Fibroblast of the conjunctiva (primary cell): ENCODE measurements at places on chromosomes 7 and 10.
A peak's percentile ranks its signal among the peaks of the same experiment; 100 is the strongest.

DNA sequence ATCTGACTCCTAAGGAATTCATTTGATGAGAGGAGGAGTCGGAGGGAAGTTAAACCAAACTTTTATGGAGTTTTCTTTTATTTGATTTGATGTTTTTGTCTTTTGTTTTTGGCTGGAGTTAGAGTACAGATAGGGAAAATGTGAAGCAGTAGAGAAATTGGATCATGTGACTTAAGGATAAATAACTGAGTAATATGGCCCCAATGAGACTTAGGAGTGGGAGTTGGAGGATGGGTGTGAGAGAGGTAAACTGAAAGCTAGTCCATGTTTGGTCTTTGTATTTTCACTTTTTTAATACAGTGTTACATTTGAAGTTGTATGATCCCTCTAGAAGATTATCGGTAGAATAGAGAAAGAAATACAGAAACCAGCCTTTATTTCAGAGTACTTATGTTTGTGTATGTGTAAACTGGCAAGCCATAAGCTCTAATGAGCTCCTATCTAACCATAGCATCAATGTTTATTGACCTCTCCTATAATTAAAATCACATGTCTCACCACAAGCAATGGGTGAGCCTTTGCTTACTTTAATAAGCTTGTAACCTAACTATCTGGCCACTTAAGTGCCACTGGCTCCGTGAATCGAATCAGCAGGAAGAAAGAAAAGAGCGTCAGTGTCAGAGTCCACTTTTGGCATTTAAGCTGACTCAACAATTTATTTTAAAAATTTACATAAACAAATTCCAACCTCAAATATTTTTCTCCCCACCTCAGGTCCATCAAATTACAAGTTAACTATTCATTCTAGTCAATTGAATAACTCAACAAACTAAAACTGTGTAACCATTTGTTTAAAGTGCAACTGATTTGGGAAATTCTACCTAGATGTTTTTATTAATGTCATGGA lies 113.8 kb downstream of the EPDR1 start:
- DNase-seq, result no peak

- DNase-seq, result no peak
These were observed 62.7 kb downstream of the HGF start for GRCh38 chr7:81707196-81707595.

GRCh38 chr10:28125701-28126100 lies 126.8 kb upstream of the ODAD2 start:
- DNase-seq, result peak; percentile 48

GRCh38 chr7:74051193-74051592 lies 23.2 kb downstream of the ELN start:
- DNase-seq, result no peak

GRCh38 chr7:25031007-25031406 lies 51.0 kb upstream of the OSBPL3 start:
- no peak for DNase-seq

- DNase-seq, result no peak
These were observed 24.6 kb upstream of the MKLN1 start for GRCh38 chr7:131302876-131303707.

DNA sequence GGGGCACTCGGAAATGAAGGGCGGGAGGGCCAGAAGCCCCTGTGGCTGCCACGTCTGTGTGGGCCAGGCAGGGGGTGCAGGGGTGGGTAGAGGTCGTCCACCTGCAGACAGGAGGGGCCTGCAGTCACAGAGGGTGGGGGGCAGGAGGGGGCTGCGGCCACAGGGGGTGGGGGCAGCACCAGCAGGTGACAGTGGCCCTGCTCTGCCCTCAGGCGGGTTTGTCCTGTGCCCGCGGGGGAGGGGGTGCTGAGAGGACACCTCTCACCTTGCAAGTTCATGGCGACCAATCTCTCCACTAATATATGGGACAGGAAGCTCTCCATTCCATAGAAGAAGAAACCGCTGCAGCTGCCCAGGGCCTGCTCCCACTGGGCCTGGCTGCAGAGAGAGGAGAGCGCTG lies 26.6 kb upstream of the NKX6-2 start:
- DNase-seq, result no peak

- DNase-seq, result no peak
These were observed 242.1 kb upstream of the PPP1R3A start for GRCh38 chr7:114160925-114161324.

DNA sequence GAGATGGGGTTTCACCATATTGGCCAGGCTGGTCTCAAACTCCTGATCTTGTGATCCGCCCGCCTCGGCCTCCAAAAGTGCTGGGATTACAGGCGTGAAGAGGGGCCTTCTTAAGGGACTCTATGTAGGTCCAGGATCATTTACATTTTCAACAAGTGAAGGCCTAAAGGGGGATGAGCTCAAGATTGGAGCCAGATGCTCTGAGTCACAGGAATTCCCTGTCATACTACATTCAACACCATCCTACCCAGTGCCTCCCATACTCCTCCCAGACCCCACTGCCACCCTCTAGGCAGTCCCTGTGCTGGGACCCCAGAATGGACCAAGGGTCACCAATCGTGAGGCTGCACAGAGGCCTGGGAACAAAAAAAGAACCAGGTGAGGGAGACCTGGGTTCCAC lies 29.9 kb downstream of the CYTH3 start:
- no peak for DNase-seq

GRCh38 chr10:97321032-97321803 lies 2.1 kb downstream of the FRAT1 start:
- no peak for DNase-seq

DNA sequence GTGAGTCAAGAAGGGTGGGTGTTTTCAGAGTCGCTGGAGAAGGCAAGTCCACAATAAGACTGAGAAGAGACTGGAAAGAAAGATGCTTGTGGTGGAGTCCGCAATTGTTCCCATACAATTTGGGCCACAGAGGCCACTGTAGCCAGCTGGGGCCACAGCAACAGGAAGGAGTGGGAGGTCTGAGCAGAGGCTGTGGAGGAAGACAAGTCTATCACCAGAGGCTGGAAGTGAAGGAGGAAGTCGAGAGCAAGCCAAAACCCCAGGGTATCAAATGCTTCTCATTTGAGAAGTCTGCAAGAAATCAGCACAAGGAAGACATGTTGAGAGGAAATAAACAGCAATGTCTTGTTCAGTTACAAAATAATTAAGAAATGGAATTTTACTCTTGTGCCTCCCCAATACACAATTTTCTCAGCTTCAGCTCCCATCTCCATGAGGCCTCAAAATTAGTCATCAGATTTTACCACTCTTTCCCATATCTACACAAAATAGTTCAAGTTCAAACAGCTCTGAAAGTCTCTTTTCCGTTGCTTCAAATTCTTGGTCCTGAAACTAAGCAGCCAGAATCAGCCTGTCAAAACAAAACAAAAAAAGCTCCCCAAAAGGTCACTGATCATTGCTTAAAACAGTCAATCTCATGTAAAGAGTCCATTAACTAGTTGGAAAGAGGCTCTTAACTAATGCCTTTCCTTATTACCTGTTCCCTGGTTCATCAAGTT lies 31.6 kb downstream of the SLC16A12 start:
- no peak for DNase-seq

DNA sequence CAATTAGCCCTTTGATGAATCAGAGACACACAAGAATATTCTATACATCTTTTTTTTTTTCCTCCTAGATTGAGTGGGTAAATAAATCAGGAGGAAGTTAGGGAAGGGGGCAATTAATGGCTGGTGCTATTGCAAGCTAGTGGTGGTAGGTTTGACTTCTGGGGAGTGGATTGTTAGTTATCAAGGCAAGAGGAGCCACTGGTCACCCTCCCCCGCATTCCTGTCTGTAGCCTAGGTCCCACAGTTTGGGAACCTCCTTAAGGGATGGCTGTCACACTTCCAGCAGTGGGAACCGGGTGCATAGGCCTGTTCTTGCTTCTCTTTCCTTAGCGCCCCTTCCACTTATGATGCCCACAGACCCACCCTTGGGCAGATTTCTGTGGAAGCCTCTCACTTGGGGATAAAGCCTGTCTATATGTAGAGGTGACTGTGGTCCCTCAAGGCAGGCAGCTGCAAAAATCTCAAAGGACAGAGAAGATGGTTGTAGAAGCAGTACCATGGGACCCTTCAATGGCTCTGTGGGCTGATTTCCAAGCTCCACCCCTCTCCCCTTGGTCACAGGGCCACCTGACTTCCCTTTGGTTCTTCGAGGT lies 2.3 kb upstream of the ADCK2 start:
- DNase-seq, result no peak

DNA sequence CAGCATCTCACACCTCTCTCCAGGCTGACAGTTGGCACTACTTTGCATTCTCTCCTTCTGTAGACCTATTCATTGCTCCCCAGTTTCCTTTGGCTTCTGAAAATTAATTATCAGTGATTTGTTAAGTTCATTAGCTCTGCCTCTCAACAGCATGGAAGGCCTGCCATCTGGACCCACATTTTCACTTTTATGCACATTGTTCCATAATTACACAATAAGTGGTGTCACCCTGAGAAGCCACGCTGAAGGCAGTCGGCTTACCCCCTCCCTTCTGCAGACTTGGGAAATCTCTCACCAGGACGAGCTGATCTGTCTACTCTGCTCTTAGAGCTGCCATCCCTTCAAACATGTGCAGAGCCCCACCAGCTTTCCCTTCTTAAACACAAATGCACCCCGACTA lies 64.7 kb downstream of the SLIT1 start:
- no peak for DNase-seq

GRCh38 chr10:21031232-21031795 lies 134.2 kb upstream of the NEBL start:
- no peak for DNase-seq

DNA sequence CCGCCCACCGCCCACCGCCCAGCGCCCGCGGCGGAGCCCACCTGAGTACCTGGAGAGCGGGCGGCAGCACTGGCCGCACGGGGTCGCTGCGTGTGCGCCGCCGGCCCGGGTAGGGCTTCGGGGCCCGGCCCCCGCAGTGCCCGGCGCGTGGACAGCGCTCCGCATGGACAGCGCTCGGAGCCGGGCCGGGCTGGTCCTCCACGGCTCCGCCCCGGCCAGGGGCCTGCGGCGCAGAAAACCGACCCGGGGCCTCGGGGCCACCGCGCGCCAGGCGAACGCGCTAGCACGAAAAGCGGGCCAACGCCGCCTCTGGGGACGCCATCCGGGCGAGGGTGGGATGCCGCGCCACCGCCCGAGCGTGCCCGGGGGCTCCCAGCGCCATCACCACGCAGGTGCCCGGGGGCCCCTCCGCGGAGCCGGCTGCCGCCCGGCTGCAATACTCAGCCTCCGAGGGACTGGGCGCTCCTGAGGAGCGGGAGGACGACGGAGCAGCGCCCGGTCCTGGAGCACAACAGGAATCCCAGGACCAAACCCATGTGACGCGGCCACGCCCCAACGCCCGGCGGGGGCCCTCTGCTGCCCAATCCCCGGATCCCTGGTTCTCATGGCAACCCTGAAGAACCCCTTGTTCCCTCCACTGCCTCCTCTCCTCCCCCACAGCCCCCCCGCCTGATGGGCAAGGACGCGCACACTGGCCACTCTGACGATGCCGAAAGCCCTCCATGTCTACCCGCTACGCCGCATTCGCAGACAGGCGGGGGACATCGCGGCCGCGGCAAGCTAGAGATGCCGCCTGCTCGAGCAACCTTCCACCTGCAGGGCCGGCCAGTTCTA lies at the start of gene GRB10:
TSS of gene GRB10 (minus strand) at position 522 of the 834 bp plus-strand sequence. CDS start 50,574 bp downstream, outside the sequence.
- DNase-seq, result no peak

DNA sequence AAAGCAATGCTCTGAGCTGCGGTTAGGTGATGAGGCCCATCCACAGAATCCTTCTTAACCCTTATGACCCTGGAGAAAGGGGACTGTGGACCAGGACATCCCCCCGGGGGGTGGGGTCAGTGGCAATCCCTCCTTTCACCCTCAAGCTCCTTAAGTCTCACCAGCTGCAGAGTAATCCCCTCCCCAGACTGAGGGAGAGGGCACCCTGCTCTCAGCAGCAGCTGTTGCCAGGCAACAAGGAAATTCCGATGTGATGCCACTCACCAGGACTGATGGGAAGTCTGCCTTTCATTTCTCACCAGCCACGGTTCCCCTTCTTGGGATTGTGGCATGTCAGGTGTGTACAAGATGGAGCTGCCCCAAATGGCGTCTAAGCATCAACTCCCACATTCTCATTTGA lies 129.6 kb downstream of the DOCK1 start:
- DNase-seq, result no peak

GRCh38 chr7:26390016-26390415 lies 98.4 kb downstream of the SNX10 start:
- DNase-seq, result no peak

DNA sequence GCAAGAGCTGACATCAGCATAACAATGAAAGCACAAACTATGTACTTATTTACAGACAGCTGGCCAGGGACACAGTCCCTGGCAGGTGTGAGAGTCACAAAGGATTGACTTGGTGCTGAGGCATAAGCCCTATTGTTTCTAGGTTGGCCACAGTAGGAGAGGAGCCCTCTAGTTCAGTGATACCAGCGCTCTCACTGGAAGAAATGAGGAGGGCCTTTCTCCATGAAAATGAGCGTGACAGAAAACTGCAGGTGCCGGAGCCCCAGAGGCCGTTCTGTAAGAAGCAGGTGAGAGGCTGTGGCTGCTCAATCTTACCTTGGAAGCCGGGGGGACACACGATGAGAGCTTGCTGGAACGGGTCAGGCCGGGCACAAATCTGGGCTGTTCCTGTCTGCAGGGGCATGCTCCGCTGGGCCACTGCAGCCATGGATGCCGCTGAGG lies 90.5 kb downstream of the CLEC2L start:
- DNase-seq, result no peak

DNA sequence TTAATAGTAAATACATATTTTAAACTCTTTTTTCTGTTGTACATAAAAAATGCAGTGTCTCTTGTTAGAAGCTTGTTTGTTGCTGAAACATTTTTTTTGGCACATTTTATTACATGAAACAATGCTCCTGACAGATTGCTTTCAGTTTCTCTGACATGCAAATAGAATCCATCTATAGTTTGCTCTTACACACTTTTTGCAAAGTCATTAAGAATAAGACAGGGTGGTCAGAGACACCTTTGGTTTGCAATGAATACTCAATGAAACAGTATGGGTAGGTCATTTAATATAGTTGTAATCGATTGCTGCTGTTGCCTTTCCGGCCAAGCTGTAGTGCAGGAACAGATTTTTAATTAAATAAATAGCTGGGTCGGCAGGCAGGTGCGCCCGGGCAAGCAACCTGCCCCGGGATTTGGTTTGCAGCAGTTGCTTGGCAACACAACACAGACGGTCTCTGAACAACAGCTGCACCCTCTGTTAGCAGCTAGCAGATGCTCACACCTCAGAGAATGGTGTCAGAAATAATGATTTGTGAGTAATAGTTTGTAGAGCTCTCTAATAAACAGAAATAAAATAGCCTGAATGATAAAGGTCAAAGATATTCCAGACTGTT lies 115.7 kb upstream of the CACNA2D1 start:
- no peak for DNase-seq

DNA sequence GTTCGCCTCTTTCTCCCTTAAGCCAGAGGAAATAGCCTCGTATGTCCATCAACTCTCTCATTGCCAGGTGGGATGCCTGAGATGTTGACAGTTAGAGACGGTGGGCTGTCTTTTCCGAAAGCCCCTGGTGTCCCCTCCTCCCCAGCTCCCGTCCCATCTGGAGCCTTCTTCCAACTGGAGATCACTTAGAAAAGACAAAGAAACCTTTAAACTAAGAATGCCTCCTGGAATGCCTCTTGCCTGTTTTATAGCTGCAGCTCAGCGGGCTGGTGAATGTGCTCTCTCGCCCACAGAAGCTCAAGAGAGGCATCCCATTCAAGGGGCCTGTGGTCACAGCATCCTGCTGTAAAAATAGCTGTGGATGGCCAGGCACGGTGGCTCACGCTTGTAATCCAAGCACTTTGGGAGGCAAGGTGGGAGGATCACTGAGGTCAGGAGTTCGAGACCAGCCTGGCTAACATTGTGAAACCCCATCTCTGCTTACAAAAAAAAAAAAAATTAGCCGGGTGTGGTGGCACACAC lies 5.2 kb upstream of the MYL10 start:
- no peak for DNase-seq

GRCh38 chr7:41203542-41203941 lies 499.3 kb downstream of the INHBA start:
- no peak for DNase-seq

- DNase-seq, result no peak
These were observed 3.3 kb upstream of the CDCA7L start for GRCh38 chr7:21948887-21949540.
